Natural killer cell treated with Interleukin-12 subunit alpha and Interleukin-12 subunit beta and Interleukin-15 and Interleukin-18, amount 100 ng/mL, for 72 hours (primary cell): ENCODE measurements at places on chromosomes 5 and 9. TPM values are rescaled to one million over a fixed set of nuclear protein-coding genes. Genes with fewer than 3 reads are reported as not detected.

- H3K27ac ChIP-seq: no peak overlapping the region
- DNase-seq: no peak
- no peaks in the 10 kb centered on the region for H3K36me3 ChIP-seq
- no peaks in the 10 kb centered on the region for H3K27me3 ChIP-seq
Measured at GRCh38 chr5:34015120-34015822, 7.4 kb upstream of the AMACR start.

The SLIT3 gene
- total RNA-seq: 0.14 TPM

GRCh38 chr5:177339107-177339638 lies 12.3 kb downstream of the LMAN2 start:
- H3K4me1 ChIP-seq: peaks cover 35% of the 10 kb centered on the region
- peak overlapping the region; percentile 73 for H3K4me3 ChIP-seq
- DNase-seq: no peak
- H3K27me3 ChIP-seq: no peaks in the 10 kb centered on the region
- peaks cover 34% of the 10 kb centered on the region for H3K36me3 ChIP-seq

GRCh38 chr5:175897285-175897684 lies 25.9 kb downstream of the CPLX2 start:
- no peaks in the 10 kb centered on the region for H3K36me3 ChIP-seq
- peak; percentile 26 for DNase-seq
- H3K27me3 ChIP-seq: no peaks in the 10 kb centered on the region
- H3K4me1 ChIP-seq: peaks cover 16% of the 10 kb centered on the region
- no peak overlapping the region for H3K27ac ChIP-seq

DNA sequence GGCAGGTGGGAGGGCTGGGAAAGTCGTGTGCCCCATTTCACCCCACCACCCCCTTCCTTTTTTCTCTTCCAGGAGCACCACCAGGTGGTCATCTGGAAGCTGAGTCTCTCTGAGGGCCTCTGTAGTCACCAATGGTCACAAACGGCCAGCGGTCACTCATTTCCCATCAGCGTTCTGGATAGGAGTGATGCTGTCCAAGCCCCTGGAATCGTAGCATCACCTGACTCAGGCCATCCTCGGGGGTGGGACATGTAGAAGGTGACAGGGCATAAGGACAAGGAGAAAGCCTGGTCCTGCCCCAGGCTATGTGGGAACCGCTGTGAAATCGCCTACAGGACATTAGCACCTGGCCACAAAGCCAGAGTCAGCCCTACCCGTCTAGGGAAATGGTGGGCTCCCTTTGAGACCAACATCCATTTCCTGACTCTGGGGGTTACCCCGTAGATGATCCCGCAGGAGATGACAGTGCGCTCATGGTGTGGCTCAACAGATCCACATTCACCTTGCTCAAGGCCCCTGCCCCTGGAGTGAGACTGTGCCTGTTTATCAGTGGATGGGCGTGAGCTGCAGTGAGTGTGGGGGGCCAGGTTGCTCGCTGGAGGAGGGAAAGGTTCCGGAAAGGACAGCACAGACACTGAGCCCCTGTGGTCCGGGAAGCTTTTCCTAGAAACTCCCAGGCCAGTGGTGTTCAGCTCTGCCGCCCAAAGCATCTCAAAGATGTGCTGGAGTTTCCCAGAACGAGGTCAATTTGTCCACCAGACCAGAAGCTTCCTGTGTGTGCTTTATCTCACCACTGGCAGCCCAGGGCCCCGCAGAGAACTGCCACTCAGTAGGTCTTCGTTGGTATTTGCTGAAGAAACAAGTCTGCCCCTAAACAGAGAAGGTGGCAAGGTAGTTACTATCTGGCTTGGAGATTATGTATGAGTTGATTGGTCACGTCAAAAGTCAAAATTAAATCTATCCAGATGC lies 61.1 kb upstream of the UNC5A start:
- peaks cover 38% of the 10 kb centered on the region for H3K27me3 ChIP-seq
- DNase-seq: peak; percentile 45
- no peak overlapping the region for H3K4me3 ChIP-seq
- H3K27ac ChIP-seq: no peak overlapping the region
- peaks cover under 1% of the 10 kb centered on the region for H3K36me3 ChIP-seq

DNA sequence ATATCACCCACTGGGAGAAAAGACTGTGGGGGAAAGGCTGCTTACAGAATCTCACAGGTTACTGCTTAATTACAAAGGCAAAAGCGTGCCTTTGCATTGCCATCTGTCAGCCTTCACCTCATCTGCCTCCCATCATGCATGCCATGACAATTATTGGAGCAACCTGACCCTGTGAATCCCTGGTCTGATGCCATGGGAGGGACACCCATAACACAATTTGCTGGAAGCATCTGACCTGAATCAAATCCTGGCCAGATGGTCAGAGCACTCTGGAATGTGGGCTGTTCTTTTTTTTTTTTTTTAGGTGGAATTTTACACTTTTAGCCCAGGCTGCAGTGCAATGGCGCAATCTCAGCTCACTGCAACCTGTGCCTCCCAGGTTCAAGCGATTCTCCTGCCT lies 11.6 kb upstream of the RETREG1 start:
- no peak for DNase-seq
- peaks cover 10% of the 10 kb centered on the region for H3K27me3 ChIP-seq
- H3K27ac ChIP-seq: no peak overlapping the region
- no peaks in the 10 kb centered on the region for H3K36me3 ChIP-seq
- peaks cover 3% of the 10 kb centered on the region for H3K4me1 ChIP-seq

The CARD9 gene
- 2.8 TPM for total RNA-seq

The CDH10 gene
- not detected for total RNA-seq

GRCh38 chr5:36870399-36871040 lies 6.0 kb upstream of the NIPBL start:
- peak overlapping the region; percentile 42 for H3K27ac ChIP-seq
- no peak overlapping the region for H3K4me3 ChIP-seq
- H3K4me1 ChIP-seq: peaks cover 18% of the 10 kb centered on the region
- DNase-seq: no peak
- H3K27me3 ChIP-seq: no peaks in the 10 kb centered on the region

The PTPRD gene
- 3.7 TPM for total RNA-seq

DNA sequence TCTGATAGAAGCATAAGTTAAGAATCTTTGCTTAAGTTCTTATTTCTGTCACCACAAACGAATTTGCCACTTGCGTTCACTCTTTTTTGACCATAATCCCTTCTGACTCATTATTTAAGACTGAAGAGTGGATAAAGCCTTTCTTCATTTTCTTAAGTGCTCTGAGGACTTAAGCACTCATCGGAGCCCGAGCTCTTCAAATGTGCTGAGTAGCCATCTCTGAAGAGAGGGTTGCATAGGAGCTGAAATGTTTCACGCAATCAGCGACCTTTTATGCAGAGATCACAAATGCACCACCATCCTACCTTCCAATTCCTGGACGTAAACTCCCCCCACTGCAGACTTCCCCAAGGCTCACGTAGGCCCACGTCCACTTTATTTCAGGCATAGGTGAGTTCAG lies 699.2 kb downstream of the IRX1 start:
- H3K27me3 ChIP-seq: peaks cover 4% of the 10 kb centered on the region
- no peaks in the 10 kb centered on the region for H3K36me3 ChIP-seq
- DNase-seq: no peak
- H3K4me3 ChIP-seq: no peak overlapping the region
- no peak overlapping the region for H3K27ac ChIP-seq
- no peaks in the 10 kb centered on the region for H3K4me1 ChIP-seq

DNA sequence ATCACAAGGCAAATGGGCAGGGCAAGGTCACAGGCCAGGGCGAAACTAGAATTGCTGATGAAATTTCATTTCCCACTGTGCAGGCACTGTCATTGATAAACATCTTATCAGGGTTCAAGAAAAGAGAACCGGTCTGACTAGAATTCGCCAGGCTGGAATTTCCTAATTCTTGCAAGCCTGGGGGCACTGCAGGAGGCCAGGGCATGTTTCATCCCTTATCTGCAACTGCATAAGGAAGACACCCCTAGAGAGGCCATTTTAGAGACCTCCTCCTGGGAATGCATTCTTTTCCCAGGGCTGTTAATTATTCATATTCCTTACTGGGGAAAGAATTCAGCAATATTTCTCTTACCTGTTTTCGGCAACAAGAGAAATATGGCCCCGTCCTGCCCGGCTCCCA lies 266.2 kb upstream of the CYLC2 start:
- no peak overlapping the region for H3K27ac ChIP-seq
- H3K4me3 ChIP-seq: no peak overlapping the region
- H3K27me3 ChIP-seq: no peaks in the 10 kb centered on the region
- no peak for DNase-seq
- peaks cover 6% of the 10 kb centered on the region for H3K36me3 ChIP-seq
